Frontal cortex (tissue), 4 donors: ENCODE measurements at places on chromosomes 1 and 21.
A peak's percentile ranks its signal among the peaks of the same experiment; 100 is the strongest.

GRCh38 chr1:223319905-223320580 lies 43.9 kb downstream of the SUSD4 start:
- DNase-seq, result no peak

GRCh38 chr1:204477036-204477740 lies 17.4 kb downstream of the PIK3C2B start:
- DNase-seq, result peak; percentile 39

- no peak for DNase-seq
Observed at GRCh38 chr1:15559189-15559810, 25.6 kb downstream of the AGMAT start.

DNA sequence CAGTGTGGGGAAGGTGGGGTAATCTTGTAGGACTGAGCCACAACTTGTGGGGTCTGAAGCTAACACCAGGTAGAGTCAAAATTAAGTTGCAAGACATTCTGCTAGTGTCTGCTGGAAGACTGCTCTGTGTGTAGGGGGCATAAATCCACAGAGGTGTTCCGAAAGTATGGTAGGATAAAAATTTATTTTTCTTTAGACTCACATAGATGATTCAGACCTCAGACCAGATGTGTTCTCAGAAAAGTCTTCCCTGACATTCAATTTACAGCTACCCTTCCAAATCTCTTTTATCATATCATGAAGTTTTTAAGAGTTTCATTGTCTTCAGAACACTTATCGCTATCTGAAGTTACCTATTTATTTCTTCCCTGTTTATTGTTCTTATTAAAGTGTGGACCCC lies 21.3 kb downstream of the DUSP10 start:
- no peak for DNase-seq

GRCh38 chr1:225545649-225546048 lies 107.3 kb downstream of the ENAH start:
- no peak for DNase-seq

- no peak for DNase-seq
Observed at GRCh38 chr1:27379564-27380122, 3.5 kb downstream of the CD164L2 start.

DNA sequence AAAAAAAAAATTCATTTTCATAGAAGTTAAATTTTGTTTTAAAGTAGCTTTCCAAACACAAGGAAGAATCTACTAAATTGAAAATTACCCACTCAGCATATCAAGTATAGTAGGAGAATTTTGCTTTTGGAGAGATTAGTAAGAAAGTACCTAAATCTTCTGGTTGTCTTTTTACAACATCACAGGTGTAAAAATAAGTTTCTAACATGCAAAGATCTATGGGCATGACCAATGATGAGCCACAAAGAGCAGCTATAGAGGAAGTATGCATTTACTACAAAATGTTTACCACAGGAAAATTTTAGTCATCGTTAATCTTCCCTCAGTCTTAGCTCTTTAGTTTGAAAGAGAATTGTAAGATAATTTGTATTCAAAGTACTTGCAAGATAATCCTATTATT lies 28.1 kb downstream of the ANGPTL3 start:
- no peak for DNase-seq

DNA sequence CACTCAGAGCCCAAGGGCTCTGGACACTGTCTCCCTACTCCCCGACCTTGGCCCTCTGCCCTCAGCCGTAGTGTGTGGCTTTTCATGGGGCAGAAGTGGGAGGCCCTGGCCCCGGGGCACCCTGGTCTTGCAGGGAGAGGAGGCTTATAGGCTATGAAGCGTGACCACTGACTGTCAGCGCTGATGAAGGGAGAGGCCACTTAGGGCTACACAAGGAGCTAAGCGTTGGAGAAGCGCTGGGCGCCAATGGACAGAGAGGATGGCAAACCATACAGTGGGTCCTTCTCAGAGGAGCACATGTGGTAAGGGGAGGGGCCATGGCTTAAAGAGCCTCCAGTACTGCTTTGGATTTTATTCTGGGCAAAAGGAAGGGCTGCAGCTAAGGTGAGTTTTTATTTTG lies 7.9 kb downstream of the CRABP2 start:
- DNase-seq, result no peak

DNA sequence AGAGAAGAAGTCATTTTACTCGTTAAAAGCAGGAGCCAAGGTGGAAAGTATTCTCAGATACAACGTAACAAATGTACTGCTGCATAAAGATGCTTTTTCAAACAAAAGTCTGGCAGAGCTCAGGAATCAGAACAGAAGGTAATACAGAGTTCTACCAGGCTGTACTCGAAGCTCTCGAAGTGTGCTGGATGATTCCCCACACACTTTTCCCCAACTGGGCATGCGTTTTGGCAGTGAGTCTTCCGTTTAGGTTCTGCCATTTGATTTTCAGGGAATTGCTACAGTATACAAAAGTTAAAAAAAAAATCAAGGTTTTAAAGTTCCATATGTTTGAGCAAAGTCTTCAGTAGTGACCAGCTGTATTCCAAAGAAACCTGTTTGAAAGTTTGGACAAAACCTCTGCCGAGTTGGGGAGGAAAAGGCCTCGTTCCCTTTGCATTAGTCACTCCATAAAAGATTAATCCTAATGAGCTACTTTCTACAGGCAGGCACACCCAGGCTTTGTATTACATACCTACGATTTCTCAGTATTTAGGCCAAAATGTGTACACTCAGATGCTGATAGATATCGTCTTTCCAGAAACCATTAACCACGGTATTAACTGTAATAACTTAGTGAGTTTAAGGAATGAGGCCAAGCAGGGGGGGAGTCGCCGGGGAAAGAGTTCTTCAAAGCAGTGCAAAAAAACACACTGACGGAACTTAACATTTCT lies 477.1 kb downstream of the LMO4 start:
- no peak for DNase-seq

GRCh38 chr1:3372317-3372716 lies 82.1 kb upstream of the ARHGEF16 start:
- no peak for DNase-seq

- DNase-seq, result no peak
Observed at GRCh38 chr1:58664881-58665280, 35.0 kb downstream of the MYSM1 start.

- DNase-seq, result no peak
Observed at GRCh38 chr1:198575798-198576641, 35.5 kb upstream of the ATP6V1G3 start.

DNA sequence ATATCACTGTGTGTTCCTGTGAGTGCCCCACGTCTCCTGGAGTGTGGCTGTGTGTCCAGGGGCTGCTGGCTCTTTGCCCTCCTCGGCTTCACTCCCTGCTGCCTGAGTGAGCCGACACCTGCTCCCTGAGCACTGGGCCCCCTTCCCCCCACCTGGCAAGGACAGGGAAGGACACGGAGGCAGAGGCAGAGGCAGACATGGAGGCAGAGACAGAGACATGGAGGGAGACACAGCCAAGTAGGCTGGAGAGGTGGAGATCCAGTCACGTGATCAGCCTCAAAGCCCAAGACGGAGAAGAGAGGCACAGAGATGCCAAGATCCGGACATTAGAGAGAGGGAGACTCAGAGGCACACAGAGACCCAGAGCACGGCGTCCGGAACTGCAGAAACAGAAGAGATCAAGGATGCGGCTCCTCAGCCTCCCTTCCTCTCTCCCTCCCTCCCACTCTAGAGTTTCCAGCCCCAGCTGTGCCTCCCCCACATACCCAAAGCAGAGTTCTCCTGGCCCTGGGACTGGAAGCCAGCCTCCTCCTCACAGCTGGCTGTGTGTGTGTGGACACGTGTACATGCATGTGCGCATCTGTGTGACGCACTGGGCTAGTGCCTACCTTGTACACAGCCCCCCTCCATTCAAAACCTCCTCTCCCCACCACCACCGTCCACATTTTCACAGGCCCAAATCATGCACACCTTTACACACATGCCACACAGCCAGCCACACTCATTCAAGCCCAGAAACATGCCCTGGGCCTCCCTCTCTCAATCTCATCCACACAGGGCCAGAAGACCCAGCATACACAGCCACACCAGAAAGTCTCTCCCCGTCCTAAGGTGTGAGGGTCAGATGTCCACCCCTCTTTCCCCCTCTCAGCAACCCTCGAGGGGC lies 39.1 kb upstream of the WASF2 start:
- peak; percentile 71 for DNase-seq
